ENCODE measurements at places on chromosomes 12 and 14.

DNA sequence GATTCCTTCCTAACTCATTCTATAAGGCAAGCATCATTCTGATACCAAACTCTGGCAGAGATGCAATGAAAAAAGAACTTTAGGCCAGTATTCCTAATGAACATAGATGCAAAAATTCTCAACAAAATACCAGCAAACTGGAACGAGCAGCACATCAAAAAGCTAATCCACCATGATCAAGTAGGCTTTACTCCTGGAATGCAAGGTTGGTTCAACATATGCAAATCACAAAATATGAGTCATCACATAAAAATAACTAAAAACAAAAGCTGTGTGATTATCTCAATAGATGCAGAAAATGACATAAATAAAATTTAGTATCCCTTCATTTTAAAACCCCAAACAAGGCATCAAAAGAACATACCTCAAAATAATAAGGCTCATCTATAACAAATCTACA is 98.9 kb downstream of the ACSS3 start:
- DNase-seq = peak; percentile 4

GRCh38 chr12:2450553-2450952 is 344.2 kb upstream of the FKBP4 start:
- DNase-seq = no peak

DNA sequence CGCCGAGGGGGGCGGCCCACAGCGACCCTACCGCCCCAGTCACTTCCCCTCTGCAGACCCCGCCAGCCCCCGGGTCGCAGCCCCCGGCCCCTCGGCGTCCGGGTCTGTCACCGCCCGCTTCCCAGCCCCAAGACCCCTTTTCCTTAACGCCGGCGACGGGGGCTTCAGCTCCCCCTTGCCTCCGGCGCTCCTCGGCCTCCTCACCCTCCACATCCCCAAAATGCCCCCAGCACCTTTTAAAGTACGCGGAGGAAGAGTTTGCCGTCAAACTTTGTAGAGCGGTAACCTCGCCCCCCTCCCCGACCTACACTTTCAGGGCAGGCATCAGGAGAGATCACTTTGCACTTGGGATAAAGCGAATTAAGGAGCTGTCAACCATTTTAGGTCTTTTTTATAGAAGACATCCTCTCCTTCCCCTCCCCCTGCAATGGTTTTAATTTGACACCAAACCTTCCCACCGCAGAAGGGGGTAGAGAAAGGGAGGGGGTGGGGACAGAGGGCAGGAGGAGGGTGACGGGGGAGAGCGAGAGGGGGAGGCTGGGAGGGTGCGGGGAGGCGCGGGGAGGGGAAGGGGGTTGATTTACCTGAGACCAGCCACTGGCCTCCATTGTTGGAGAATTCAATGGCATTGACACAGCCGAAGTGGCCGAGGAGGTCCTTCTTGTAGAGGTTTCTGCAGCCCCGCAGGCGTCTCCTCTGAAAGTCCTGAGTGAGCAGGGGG is 578 bp downstream of the DCAF5 start:
- peak; percentile 24 for DNase-seq

- no peak for DNase-seq
Observed at GRCh38 chr12:106341086-106341877, 16.3 kb upstream of the POLR3B start.

DNA sequence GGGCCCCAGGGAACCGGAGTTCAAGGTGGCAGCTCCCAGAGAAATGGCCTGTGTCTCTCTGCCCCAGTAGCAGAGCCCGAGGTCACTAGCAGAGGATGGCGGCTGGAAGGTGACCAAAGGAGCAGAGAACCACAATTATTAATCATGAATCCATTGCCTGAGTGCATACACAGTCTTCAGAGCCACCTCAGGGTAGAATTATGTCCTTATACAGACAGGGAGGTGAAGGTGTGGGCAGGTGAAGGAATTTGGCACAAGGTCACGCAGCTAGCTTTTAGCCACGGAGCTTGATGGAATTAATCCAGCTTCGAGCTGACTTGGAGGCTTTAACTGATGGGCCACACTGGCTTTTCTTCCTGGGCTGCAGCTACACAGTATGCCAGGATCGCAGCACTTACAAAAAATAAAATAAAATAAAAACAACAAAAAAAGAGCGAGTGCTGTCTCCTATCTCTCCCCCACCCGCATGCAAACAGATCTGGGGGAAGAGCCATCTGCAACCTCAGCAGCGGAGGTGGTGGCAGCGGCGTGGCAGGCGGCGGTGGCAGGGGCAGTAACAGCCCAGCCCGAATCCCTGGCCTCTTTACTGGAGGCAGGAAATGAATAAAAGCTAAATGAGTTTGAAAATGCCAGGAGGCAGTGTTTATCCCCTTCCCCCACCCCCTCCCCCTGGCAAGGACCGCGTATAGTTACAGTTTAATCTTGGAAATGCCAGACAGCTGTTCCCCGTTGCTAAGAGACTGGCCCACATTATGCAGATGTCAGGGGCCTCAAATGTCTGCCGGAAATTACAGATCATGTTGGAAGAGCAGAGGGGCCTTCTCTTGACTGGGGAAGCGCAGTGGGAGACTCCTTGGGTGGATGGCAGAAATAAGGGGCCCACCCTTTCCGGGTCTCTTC is 93.5 kb downstream of the LRRC74A start:
- peak; percentile 75 for DNase-seq

DNA sequence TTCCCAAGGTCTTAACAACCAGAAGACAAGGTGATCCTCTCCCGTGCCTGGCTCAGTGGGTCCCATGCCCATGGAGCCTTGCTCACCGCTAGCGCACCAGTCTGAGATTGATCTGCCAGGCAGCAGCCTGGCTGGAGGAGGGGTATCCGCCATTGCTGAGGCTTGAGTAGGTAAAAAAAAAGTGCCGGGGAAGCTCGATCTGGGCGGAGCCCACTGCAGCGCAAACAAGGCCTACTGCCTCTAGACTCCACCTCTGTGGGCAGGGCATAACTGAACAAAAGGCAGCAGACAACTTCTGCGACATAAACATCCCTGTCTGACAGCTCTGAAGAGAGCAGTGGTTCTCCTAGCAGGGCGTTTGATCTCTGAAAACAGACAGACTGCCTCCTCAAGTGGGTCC is 104.0 kb downstream of the C14orf39 start:
- no peak for DNase-seq

GRCh38 chr12:3417937-3418462 is 73.0 kb upstream of the PRMT8 start:
- DNase-seq = no peak

GRCh38 chr12:105464406-105464805 is 133.9 kb downstream of the C12orf75 start:
- DNase-seq = no peak

DNA sequence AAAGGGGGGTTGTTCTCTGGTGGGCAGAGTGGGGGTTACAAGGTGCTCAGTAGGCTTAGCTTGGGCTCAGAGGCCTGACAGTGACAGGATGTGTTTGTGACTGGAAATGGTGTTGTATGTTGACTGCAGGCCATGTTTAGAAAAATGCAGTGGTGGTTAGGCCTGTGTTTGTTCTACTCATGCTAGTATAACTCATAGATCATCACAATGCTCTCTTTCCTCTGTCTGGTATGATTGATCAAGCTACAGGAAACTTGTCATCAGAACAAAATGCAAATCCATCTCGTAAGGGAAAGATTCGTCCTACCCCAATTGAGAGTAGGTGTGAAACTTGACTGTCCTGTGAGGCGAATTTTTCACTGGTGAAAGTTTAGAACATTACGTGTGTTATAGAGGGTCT is 11.8 kb downstream of the TPH2 start:
- DNase-seq = no peak

GRCh38 chr12:100254876-100255275 is 12.0 kb downstream of the DEPDC4 start:
- DNase-seq = no peak

DNA sequence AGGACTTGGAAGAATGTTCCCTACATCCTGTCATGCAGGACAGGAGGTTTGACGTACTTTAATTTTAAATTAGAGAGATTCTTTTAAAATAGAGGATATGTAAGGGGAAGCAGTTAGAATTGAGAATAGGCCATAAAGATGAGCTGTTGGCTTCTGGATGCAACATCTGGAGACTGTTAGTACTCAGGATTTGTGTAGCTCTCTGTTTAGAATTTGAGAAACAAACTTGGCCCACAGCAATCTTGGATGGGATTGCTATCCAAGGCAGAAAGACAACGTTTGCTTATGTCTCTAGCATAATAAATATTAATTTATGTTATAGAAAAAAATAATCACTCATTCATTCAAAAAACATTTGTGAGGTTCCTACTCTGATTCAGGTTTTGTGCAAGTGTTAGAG is 398.4 kb upstream of the NOVA1 start:
- DNase-seq = no peak

GRCh38 chr14:70759398-70759797 is 49.9 kb downstream of the MAP3K9 start:
- DNase-seq = no peak

- no peak for DNase-seq
Observed at GRCh38 chr14:36315159-36315853, 5.1 kb downstream of the MBIP start.

- no peak for DNase-seq
Observed at GRCh38 chr14:61202124-61202523, 79.0 kb downstream of the TMEM30B start.

DNA sequence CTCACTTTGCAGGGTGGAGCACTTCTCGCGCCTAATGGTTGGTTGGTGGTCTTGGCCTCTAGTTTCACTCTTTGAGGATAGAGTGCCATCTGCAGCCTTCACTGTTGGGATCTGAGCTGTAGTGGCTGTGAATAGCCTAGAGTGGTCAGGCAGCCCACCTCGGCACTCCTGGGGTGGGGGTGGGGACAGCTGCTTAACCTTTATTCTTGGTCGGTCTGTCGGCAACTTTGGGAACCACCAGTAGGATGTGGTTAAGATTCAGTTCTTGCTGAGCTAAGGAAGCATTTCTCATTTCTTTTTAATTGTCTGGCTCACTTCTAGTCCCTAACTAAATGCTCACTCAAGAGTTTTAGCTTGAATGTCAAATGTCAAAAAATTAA is 21.1 kb downstream of the TMBIM6 start:
- DNase-seq = no peak

GRCh38 chr12:16297521-16297920 is 20.0 kb upstream of the SLC15A5 start:
- DNase-seq = no peak

- DNase-seq = peak; percentile 55
Observed at GRCh38 chr12:3129301-3130056, 52.3 kb downstream of the TSPAN9 start.

DNA sequence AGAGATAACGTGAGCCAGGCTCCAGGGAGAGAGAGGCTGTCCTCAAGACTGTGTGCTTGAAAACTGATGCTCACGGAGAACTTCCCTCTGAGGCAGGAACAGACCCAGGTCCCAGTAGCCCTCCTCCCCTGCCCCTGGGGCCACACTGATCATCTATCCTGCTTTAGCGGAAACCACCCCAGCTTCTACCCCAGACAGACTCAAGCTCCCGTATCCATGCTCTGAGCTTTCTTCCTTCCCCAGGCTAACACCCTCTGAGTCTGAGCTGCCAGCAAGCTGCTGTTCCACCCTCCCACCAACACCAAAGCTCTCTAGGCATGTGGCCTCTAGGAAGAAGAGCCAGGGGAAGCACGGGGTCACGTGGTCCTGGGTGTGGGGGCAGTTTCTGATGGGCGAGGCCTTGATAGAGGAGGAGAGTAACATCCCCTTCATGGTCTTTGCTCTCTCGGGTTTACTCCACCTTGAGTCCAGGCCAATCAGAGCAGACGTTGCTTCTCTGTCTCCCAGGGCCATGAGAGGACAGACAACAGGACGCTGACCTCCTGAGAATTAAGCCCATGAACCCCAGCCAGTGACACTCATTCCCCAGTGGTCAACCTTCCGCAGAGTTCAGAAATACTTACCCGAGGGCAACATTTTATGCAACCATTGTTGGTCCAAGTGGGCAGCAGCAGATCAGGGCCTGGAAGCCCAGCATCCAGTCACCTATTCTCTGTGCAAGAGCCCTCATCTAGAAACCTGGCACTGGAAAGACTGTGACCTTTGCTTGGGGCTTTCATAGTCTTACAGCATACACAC is 1.4 kb downstream of the PCK2 start:
- no peak for DNase-seq

DNA sequence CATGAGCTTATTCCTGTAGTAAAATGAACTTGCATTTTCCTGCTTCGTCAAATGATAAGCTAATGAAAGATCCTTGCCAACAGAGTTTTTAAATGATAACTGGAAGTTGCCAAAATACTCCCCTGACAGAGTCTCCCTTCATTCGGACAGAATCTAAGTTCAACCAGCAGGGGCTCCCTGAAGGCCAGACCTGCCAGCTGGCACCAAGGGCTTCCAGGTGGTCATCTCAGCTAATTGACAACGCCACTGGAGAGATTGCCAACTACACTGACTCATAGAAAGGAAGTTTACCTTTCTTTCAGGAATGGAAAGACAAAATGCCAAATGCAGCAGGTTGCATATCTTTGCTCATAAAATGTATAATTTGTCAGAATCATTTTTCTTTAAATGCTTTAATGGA is 462.8 kb downstream of the GXYLT1 start:
- DNase-seq = no peak

DNA sequence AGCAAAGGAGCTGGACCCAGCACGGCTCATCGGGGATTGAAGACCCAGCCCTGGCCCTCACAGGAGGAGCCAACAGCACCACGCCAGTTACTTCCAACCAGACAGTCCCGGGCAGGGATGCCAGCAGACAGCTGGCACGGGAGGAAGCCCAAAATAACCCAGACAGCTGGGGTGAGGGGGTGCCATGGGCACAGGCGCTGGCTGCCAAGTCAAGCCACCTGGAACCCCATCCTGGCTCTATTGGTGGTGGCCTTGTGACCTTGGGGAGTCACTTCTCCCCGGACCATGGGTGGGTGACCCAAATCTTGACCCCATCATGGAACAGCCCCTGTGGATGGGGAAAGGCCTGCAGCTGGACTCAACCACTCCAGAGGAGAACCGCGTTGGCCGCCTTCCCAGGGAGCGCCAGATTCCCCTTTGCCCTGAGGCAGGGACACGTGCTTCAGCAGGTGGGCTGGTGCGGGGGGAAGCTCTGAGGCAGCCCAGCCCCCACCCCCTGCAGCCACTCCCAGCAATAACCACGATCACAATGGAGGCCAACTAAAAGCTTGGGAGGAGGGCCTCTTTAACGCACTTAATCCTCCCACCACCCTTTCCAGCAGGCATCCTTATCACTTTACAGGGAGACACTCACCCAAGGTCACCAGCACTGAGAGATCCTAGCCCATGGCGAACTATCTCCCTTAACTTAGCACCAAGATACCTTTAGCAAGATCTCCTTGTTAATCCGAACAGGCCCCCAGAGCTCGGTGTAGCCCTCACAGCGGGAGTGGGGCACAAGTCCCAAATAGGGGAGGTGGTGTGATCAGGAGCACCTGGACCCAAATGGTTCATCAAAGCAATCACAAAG is 4.7 kb upstream of the RHOF start:
- DNase-seq = peak; percentile 64

- DNase-seq = no peak
Observed at GRCh38 chr14:66425402-66425801, 60.8 kb upstream of the CCDC196 start.

GRCh38 chr12:71107936-71108335 is 49.9 kb downstream of the TSPAN8 start:
- DNase-seq = no peak

Data from dermis blood vessel endothelial cell (primary cell).